ENCODE measurements at places on chromosomes 6 and 20. TPM values are rescaled to one million over a fixed set of nuclear protein-coding genes. Genes with fewer than 3 reads are reported as not detected.

Gene FOXS1
- total RNA-seq: 4.7 TPM

Gene SAMD10
- total RNA-seq: 1.8 TPM

Gene NUP43
- total RNA-seq: 30.2 TPM

Gene RNF182
- total RNA-seq: 0.90 TPM

Gene DEFB132
- not detected for total RNA-seq

Gene BTN1A1
- total RNA-seq: 0.16 TPM

Gene FRK
- total RNA-seq: 7.3 TPM

Gene CCNC
- total RNA-seq: 106 TPM

Gene RAB44
- total RNA-seq: 0.26 TPM

Gene EPB41L1
- 37.0 TPM for total RNA-seq

Gene MCCD1
- not detected for total RNA-seq

Gene NRSN1
- total RNA-seq: 0.90 TPM

Gene GGT7
- 5.6 TPM for total RNA-seq

Gene HTR1E
- total RNA-seq: 0.26 TPM

Gene SUPT3H
- total RNA-seq: 12.5 TPM

Gene NDUFAF4
- 31.4 TPM for total RNA-seq

Gene FOXP4
- total RNA-seq: 1.6 TPM

Data from urinary bladder (tissue), 4 donors.